ENCODE measurements at places on chromosomes 1 and 21. TPM values are rescaled to one million over a fixed set of nuclear protein-coding genes. Genes with fewer than 3 reads are reported as not detected.
A peak's percentile ranks its signal among the peaks of the same experiment; 100 is the strongest.

Gene NCF2
- 0.29 TPM for total RNA-seq

Gene NLRP3
- under 0.01 TPM for total RNA-seq

Gene C1QC
- 45.0 TPM for total RNA-seq

- no peaks in the 10 kb centered on the region for H3K4me1 ChIP-seq
- DNase-seq, result no peak
- no peaks in the 10 kb centered on the region for H3K27me3 ChIP-seq
- no peak overlapping the region for H3K27ac ChIP-seq
Observed at GRCh38 chr1:57319791-57320190, 104.1 kb downstream of the DAB1 start.

DNA sequence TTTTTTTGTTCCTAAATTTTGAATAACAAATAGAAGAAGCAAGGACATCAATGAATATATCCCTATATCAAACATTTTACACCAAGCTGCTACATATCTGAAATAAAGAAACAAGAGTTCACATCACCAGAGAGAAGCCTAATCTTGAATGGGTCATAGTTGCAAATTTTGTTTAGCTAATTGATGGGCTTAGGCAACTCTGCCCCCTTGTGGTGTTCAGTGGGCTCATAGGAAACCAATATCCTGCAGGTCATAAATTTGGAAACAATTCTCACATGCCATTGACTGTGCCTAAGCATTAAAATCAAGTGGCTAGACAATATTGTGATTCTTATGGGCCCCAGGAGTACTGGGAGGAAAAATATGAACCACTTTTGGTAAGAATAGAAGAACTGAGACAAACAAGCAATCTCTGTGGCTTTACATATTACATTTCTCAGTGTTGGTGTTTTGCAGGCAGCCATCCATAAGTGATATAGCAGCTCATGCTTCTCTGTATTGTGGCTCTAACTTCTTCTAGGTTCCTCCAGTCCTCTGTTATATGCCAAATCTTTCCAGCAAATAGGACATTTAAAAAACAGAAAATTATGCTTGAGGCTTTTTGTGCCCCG lies 1262.8 kb upstream of the PRMT6 start:
- H3K4me3 ChIP-seq, result no peak overlapping the region
- peak; percentile 54 for DNase-seq
- no peaks in the 10 kb centered on the region for H3K27me3 ChIP-seq
- H3K36me3 ChIP-seq, result no peaks in the 10 kb centered on the region

GRCh38 chr21:45041351-45041805 lies 33.0 kb upstream of the ADARB1 start:
- no peaks in the 10 kb centered on the region for H3K36me3 ChIP-seq
- H3K4me3 ChIP-seq, result no peak overlapping the region
- peak overlapping the region; percentile 63 for H3K27ac ChIP-seq
- peaks cover 22% of the 10 kb centered on the region for H3K4me1 ChIP-seq
- DNase-seq, result peak; percentile 50
- no peaks in the 10 kb centered on the region for H3K27me3 ChIP-seq

DNA sequence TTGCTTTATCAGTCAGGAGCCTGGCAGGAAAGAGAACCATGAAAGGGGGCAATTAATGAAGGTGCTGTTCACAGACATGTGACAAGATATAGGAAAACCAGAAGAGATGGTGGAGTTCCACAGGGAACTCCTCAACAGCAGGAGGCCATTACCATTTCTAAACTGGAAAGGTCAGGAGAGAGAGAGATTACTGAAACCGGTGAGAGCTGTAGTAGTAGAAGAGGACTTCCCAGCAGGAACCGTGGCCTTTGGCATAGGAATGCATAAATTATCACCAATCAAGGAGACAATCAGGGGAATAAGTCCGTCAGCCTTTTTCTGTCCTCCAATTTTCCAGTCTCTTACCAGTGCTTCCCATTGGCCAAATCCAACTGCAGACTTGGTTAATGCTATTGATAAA lies 23.0 kb upstream of the ABCD3 start:
- H3K4me3 ChIP-seq, result no peak overlapping the region
- H3K4me1 ChIP-seq, result no peaks in the 10 kb centered on the region
- H3K36me3 ChIP-seq, result no peaks in the 10 kb centered on the region
- H3K27me3 ChIP-seq, result no peaks in the 10 kb centered on the region
- H3K27ac ChIP-seq, result no peak overlapping the region

DNA sequence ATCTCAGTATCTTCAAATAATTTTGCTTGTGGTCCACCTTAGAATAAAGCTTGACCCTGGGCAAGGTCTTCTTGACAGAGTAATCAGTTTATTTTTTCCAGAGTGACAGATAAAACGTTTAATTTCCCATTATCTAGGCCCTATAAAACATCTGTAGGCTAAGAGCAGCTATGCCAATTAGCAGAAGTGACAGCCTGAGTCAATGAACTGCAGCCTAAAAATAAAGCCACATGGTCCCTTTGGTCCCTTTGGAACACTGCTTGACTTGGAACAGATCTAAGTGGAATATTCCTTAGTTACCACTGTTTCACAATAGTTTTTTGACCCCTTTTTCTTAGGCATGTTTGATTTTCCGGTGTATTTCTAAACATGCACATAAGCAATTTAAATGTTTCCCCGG lies 6.3 kb upstream of the RGS13 start:
- H3K27ac ChIP-seq, result no peak overlapping the region
- H3K4me3 ChIP-seq, result no peak overlapping the region
- DNase-seq, result no peak
- H3K4me1 ChIP-seq, result peaks cover 13% of the 10 kb centered on the region
- H3K27me3 ChIP-seq, result no peaks in the 10 kb centered on the region

GRCh38 chr21:46005081-46005480 lies 23.5 kb downstream of the COL6A1 start:
- no peak for DNase-seq
- H3K27ac ChIP-seq, result no peak overlapping the region
- H3K36me3 ChIP-seq, result peaks cover 45% of the 10 kb centered on the region
- no peak overlapping the region for H3K4me3 ChIP-seq
- no peaks in the 10 kb centered on the region for H3K4me1 ChIP-seq

GRCh38 chr1:229048896-229049295 lies 222.0 kb upstream of the RAB4A start:
- no peaks in the 10 kb centered on the region for H3K4me1 ChIP-seq
- no peak overlapping the region for H3K4me3 ChIP-seq
- no peak overlapping the region for H3K27ac ChIP-seq
- no peaks in the 10 kb centered on the region for H3K27me3 ChIP-seq

GRCh38 chr1:220123889-220124288 lies 30.0 kb downstream of the IARS2 start:
- H3K27ac ChIP-seq, result no peak overlapping the region
- H3K4me1 ChIP-seq, result peaks cover 18% of the 10 kb centered on the region
- peaks cover 44% of the 10 kb centered on the region for H3K36me3 ChIP-seq
- DNase-seq, result peak; percentile 20

DNA sequence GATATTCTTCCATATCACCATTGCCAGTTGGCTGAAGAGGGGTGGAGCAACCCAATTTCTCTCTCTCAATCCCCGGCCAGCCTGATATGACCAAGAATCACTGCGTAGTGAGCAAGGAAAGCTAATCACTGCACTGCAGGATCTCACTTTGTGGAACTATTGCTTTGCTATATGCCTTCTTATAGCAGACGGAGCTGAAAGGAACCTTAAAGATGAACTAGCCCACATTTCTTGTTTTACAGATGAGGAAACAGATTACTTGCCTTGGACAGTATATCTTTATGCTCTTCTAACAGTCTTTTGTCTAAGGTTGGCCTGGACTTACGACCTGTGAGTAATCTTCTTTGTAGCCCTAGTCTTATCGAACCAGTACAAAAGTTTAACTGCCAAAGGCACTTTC lies 7.6 kb downstream of the APOBEC4 start:
- H3K4me3 ChIP-seq, result no peak overlapping the region
- no peak overlapping the region for H3K27ac ChIP-seq
- DNase-seq, result no peak
- H3K36me3 ChIP-seq, result no peaks in the 10 kb centered on the region

GRCh38 chr1:243345205-243345604 lies 89.4 kb downstream of the SDCCAG8 start:
- H3K36me3 ChIP-seq, result peaks cover 35% of the 10 kb centered on the region
- no peak overlapping the region for H3K4me3 ChIP-seq
- H3K4me1 ChIP-seq, result peaks cover 11% of the 10 kb centered on the region

GRCh38 chr1:157584503-157584902 lies 13.4 kb downstream of the FCRL4 start:
- no peaks in the 10 kb centered on the region for H3K4me1 ChIP-seq
- no peaks in the 10 kb centered on the region for H3K36me3 ChIP-seq
- H3K27ac ChIP-seq, result no peak overlapping the region
- H3K27me3 ChIP-seq, result no peaks in the 10 kb centered on the region
- no peak for DNase-seq

DNA sequence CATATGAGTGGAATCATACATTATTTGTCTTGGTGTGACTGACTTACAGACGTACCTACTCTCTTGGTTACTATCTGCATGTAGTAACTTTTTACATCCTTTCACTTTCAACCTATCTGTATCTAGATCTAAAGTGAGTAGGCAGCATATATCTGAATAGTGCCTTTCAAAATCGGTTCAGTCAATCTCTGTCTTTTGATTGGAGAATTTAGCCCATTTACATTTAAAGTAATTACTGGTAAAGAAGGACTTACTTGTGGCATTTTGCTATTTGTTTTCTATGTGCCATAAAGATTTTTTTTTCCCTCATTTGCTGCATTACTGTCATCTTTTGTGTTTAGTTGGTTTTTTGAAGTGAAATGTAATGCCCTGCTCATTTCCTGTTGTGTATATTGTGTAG lies 14.2 kb downstream of the UTS2 start:
- H3K27me3 ChIP-seq, result no peaks in the 10 kb centered on the region
- no peak for DNase-seq
- H3K36me3 ChIP-seq, result peaks cover 97% of the 10 kb centered on the region
- H3K27ac ChIP-seq, result no peak overlapping the region
- H3K4me3 ChIP-seq, result no peak overlapping the region
- no peaks in the 10 kb centered on the region for H3K4me1 ChIP-seq

GRCh38 chr1:93434987-93435386 lies 12.9 kb upstream of the FNBP1L start:
- no peaks in the 10 kb centered on the region for H3K27me3 ChIP-seq
- H3K36me3 ChIP-seq, result no peaks in the 10 kb centered on the region
- no peaks in the 10 kb centered on the region for H3K4me1 ChIP-seq
- no peak overlapping the region for H3K4me3 ChIP-seq
- DNase-seq, result no peak

DNA sequence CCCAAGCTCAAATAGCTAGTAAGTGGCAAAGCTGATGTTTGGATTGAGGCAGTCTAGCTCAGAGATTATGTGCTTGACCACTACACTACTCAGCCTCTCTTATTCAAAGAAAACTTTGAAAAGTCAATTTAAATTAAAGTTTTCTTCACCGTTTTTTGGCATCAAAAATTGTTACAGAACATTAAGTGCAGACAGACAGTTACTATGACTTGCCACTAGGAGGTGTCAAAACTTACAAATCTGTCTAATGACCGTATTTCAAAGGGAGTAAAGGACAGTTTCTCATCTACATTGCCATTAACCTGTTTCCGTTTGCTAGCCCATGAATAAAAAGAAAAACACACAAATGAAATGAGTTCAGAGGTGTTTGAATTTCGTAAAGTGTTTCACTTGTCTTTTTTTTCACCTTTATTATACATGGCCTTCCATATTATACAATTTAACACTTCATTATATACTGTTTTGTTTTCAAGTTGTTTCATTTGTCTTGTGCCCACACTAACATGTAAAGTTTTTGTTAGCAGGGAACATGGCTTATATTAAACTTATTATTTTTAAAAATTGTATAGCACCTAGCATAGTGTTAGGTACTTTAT lies 57.4 kb upstream of the MTF2 start:
- H3K27ac ChIP-seq, result no peak overlapping the region
- H3K4me3 ChIP-seq, result no peak overlapping the region
- DNase-seq, result no peak
- no peaks in the 10 kb centered on the region for H3K36me3 ChIP-seq

GRCh38 chr1:223403184-223403815 lies 10.1 kb downstream of the CCDC185 start:
- peak; percentile 23 for DNase-seq
- H3K27ac ChIP-seq, result no peak overlapping the region
- H3K4me1 ChIP-seq, result peaks cover 6% of the 10 kb centered on the region
- no peaks in the 10 kb centered on the region for H3K27me3 ChIP-seq
- H3K36me3 ChIP-seq, result no peaks in the 10 kb centered on the region

DNA sequence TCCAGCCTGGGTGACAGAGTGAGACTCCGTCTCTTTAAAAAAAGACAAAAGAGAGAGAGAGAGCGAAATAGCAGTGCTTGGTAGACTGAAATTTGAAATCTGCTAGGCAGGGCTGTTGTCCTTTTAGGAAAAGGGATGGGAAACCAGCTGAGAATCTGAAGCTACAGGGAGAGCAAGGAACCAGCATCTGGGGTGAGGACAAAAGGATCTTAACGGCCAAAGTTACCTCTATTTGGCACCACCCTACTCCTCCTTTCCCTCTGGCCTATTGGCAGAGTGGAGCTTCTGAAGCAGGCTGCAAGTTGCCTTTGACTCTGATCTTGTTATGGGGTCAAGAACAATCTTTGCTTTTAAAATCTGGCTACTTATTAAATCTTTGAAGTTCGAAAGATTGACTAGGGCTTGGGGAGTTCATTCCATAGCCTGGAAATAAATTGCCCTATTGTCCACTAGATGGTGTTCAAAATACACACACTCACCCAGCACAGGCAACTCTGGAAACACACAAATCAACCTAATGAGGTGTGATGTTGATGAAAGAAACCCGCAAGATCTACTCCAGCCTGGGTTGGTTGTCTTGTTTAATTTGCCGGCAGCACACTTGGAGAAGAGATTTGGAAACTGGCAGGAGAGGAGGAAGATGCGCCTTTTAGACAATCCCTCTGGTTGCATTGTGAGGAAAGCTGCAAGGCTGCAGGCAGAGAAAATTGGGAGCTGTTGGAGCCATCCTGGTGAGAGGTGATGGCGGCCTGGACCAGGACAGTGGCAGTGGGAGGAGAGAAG lies 16.5 kb upstream of the PARP1 start:
- DNase-seq, result peak; percentile 73
- no peaks in the 10 kb centered on the region for H3K36me3 ChIP-seq

GRCh38 chr1:8010080-8010664 lies 15.9 kb downstream of the ERRFI1 start:
- no peaks in the 10 kb centered on the region for H3K27me3 ChIP-seq
- DNase-seq, result no peak
- H3K4me1 ChIP-seq, result peaks cover 43% of the 10 kb centered on the region
- no peak overlapping the region for H3K4me3 ChIP-seq
- H3K27ac ChIP-seq, result no peak overlapping the region
- H3K36me3 ChIP-seq, result peaks cover 68% of the 10 kb centered on the region

- no peak overlapping the region for H3K4me3 ChIP-seq
- no peaks in the 10 kb centered on the region for H3K36me3 ChIP-seq
- no peak overlapping the region for H3K27ac ChIP-seq
- peaks cover 5% of the 10 kb centered on the region for H3K27me3 ChIP-seq
- no peaks in the 10 kb centered on the region for H3K4me1 ChIP-seq
Observed at GRCh38 chr1:98035602-98036002, 114.8 kb upstream of the DPYD start.

Measured in stomach (tissue), 19 donors.